ENCODE measurements at places on chromosomes 3 and 15.

GRCh38 chr3:25080461-25080860 is 347.6 kb upstream of the RARB start:
- no peak for DNase-seq

DNA sequence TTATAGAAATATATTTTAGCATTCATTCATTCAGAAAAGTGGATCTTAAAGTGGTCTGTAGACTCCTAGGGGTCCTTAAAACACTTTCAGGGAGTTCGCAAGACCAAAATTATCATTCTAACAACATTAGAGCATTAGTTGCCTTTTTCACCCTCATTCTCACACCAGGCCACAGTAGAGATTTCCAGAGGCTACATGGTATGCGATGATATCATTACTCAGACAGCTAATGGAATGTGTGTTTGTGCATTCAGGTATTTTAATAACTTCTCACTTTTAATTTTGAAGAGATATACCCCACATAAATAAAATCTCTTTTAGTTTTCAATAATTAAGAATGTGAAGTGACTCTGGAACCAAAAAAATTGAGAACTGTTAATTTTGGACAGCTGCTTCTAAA is 206.9 kb downstream of the NSUN3 start:
- DNase-seq = no peak

GRCh38 chr3:19487386-19487785 is 339.1 kb downstream of the KCNH8 start:
- DNase-seq = no peak

- DNase-seq = no peak
Observed at GRCh38 chr15:98195796-98196195, 235.3 kb downstream of the ARRDC4 start.

GRCh38 chr3:46280105-46280797 is 38.0 kb downstream of the CCR3 start:
- no peak for DNase-seq

DNA sequence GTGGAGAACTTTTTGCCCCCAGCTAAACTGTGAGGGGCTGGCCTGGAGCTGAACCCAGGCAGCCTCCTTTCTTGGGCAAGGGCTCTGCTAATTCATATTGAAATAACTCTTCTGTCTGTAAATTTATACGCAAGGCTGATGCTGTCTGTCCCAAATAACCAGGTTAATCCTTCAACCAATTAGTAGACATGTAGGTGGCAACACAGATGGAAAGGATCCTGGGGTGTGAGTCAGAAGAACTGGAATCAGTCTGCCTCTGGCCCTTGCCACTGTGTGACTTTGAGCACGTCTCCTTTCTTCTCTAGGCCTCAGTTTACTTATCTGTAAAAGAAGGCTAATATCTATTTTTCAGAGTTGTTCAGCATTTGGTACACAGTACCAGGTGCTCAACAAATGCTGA is 48.3 kb upstream of the IREB2 start:
- DNase-seq = no peak

- no peak for DNase-seq
Observed at GRCh38 chr3:132563420-132564069, 33.5 kb upstream of the ACKR4 start.

DNA sequence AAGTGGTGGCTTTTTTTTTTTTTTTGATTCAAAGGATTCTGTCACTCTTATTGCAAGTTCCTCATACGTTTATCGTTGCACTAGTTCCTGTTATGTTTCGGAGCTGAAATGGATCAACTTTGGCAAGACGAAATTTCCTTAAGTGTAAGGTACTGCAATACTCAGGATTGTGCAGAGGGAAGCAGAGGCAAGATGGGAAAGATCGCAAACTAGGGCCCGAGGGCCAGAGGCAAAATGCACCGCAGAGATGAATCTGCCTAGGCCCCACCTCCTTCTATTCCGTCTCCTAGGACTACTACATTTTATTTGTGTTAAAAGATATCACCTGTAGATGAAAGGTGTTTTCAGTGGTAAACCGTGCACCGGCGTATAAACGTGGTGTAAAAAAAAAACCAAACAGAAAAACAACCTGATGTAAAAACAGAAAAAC is 331 bp downstream of the RNU6-1 start:
- DNase-seq = no peak

DNA sequence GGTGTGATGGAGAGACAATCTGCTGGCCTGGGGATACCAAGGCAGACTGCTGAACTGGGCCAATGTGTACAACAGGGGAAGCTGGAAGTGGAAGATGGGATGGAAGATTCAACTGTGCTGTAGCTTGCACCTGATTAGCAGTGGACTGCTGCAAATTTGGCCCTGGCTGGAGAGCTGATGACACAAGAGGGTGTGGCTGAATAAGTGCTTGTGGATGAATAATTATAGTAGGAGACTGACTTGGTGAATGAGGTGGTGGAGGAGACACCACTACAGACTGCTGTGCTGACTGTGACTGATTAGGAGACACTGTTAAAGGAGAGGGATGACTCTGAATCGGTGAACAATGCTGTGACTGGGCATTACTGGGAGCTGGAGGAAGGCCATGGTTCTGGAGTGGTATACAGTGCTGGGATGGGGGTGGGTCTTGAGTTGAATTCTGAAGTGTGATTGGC is 52.5 kb downstream of the PHC3 start:
- no peak for DNase-seq

GRCh38 chr15:63374686-63375520 is 6.7 kb downstream of the CA12 start:
- DNase-seq = no peak

- no peak for DNase-seq
Observed at GRCh38 chr3:41464401-41464800, 265.1 kb downstream of the CTNNB1 start.

GRCh38 chr15:58393241-58393662 is 38.5 kb upstream of the LIPC start:
- no peak for DNase-seq

GRCh38 chr15:95850837-95851236 is 479.7 kb upstream of the NR2F2 start:
- no peak for DNase-seq

DNA sequence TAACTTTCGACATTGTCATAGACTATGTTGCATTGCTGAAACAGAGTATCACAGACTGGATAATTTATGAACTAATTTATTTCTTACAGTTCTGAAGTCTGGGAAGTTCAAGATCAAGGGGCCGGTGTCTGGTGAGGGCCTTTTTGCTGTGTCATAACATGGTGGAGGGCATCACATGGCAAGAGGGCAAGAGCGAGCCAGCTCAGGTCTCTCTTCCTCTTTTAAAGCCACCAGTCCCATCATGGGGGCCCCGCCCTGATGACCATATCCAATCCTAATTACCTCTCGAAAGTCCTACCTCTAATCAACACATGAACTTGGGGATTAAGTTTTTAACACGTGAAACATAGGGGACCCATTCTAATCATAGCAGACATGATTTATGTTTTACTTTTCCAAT is 33.5 kb upstream of the DCUN1D1 start:
- no peak for DNase-seq

DNA sequence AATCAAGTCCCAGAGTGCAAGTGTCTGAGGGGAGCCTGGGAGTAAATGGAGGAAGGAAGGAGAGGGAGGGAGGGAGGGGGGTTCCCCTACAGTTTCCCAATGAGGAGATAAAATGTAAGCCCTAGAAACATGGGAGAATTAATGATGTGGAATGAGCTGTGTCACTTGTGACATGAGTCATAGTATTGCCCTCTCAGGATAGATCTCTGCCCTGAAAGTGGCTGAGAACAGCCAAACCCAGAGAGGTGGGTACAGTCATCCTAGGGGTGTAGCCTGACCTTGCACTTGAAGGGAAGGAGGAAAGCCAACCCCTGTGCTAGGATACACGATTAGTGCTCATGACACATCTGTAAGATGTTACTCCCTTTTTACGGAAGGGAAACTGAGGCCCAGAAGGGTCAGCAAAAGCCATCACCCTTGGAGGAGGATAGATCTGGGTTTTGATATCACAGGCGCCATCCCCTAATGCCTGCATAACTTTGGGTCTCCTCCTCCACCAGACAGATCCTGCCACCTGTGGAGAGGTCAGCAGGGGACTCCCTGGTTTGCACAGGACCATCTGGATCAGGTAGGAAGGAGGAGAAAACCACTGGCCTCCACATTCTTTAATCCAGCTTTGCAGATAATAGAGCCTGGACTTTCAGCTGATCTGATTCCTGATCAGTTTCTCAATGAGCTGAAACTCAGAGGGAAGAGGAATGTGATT is 23.1 kb upstream of the USP3 start:
- DNase-seq = no peak

DNA sequence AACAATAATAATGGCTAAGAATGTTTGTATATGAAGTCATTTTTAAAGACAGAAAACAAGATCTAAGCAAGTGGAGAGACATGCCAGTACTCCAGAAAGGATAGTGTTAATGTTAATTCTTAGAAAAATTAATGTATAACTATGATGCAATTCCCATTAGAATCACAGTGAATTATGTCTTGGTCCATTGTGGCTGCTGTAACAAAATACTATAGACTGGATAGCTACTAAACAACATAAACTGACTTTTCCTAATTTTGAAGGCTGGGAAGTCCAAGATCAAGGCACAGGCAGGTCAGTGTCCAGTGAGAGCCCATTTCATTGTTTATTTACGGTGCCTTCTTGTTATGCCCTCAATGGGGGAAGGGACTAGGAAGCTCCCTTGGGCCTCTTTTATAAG is 32.7 kb upstream of the CSPG4 start:
- DNase-seq = no peak

GRCh38 chr3:109728861-109729494 is 391.6 kb upstream of the DPPA4 start:
- no peak for DNase-seq

DNA sequence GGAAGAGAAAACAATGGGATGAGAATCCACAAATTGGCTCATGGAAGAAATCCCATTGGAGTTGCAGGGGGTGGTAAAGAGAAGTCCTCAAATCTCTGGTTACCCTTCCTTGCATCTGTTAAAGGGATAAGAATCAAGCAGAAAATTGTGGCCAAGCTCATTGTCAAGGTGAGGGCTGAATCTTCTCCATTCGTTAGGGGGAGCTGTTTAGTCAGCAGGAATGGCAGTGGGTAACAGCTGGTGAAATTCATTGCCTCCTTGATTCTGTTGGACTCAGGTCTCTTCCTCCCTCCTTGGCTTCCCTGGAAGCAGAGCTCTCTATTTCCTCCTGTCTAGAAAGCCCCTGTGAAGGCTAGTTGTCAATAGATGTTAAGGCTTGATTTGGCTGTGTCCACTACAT is 343.1 kb upstream of the SEMA6D start:
- DNase-seq = no peak

DNA sequence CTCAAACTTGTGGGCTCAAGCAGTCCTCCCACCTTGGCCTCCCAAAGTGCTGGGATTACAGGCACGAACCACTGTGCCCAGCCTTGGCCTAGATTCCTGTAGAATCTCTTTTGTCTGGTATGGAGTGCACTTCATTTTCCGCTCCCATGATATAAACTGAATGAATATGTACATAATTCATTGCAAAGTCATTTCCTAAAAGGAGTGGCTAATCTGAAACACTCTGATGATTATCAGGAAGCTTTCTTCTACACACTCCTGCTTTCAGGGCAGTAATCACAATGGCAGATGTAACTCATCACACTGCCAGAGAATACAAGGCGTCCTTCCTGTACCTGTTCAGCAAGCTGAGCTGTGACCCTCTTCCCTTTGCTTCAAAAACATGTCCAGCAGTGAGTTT is 28.6 kb downstream of the RLBP1 start:
- no peak for DNase-seq

GRCh38 chr3:22947851-22948250 is 255.3 kb upstream of the UBE2E2 start:
- DNase-seq = no peak

- no peak for DNase-seq
Observed at GRCh38 chr3:13324835-13325501, 95.2 kb downstream of the NUP210 start.

DNA sequence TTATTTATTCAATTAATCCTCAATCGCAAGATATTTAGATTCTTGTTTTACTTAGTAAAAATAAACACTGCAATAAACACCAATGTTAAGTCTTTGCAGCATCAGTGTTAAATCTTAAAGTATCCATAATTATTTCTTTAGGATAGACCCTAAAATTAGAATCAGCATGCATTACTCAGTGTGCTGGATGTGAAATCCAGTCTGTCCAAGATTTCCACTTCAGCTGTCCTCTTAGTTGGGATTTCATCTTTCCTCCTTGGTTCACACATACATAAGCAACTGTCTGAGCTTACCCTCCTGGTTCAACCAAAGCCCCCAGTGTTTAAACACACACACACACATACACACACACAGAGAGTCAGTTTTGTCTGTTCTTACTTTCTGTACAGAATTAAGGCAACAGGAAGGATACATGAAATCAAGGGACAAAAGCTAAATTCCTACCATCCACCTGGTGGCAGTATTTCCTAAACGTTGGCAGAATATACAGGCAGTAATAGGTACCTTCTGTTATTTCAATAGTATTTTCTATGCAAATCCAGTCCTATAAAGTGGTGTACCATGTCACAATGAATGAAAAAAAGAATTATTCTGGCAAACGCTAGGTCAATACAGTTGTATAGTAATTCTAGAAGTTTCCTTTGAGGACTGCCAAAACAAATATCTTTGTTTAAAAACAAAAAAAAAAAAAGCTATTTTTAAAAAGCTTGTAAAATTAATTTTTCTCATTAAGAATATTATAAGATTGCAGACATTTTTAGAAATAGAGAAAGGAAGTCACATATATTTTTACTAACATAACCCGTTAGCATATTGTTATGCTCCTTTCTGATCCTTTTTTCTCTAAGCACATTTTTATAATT is 27.3 kb upstream of the DMXL2 start:
- DNase-seq = no peak

DNA sequence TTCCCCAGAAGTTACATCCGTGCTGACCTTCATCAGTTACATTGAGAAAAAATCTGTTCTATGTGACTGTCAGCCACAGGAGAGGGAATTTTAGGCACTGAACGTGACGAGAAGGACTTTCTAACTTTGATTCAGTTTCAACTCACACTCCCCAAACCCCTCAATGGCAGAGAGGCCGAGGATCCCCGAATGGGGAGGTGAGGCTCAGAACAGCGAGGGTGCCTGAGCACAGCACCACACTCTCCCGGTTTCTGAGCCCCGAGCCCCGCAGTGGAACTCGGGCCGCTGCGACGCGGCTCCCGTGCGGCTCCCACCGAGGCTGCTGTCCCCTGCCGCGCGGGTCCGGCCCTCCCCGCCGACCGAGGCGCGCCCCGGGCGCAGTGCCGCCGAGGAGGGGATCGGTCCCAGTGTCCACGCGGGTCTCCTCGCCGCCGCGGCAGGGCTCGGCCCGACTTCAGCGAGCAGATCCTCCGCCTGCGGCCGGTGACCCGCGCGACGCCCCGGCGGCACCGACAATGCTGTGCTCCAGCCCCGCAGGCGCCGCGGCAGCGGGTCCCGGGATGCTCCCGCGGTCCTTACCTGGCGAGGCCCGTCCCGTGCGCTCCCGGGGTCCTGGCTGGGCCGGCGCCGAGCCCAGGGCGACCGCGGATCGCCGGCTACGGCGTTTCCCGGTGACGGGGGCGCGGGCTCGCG is 439 bp downstream of the CTXND1 start:
- no peak for DNase-seq

- no peak for DNase-seq
Observed at GRCh38 chr3:177921153-177921552, 615.1 kb upstream of the KCNMB2 start.

All from stimulated activated CD4-positive, alpha-beta T cell treated with anti-CD3 and anti-CD28 coated beads, Interleukin-4, amount 100 ng/mL, for 1 hour (primary cell).